ENCODE measurements at places on chromosomes 5 and 9.

- no peak for DNase-seq
These were observed 65.7 kb upstream of the IL6ST start for GRCh38 chr5:56060276-56061110.

GRCh38 chr9:12718482-12719026, 25.4 kb downstream of the TYRP1 start:
- DNase-seq, result peak; percentile 48

- no peak for DNase-seq
These were observed 416.2 kb downstream of the IRX2 start for GRCh38 chr5:2335125-2335732.

GRCh38 chr5:81773574-81773973, 22.7 kb upstream of the SSBP2 start:
- DNase-seq, result no peak
